Nucleus accumbens (tissue), 56 donors: ENCODE measurements at places on chromosomes 6 and 20.

- no peak for DNase-seq
These were observed 84.5 kb downstream of the HIVEP2 start for GRCh38 chr6:142860498-142860897.

DNA sequence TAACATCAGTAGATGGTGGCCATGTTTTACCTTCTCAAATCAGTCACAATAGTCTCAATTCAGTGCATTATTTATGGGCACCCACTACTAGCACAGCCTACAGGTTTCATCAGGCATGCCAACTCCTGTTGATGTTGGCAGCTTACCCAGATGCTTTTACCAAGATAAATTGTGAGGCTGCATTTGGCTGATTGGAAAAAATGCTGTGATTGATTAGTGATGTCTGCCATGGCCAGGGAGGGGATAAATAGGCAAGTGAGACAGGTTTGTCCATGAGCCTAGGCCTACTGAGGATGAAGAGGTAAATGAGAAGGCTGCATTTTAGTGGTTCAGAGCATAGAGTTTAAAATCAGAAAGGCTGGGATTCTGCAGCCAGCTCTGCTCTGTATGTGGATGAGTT, 227.1 kb downstream of the NFATC2 start:
- DNase-seq: no peak

DNA sequence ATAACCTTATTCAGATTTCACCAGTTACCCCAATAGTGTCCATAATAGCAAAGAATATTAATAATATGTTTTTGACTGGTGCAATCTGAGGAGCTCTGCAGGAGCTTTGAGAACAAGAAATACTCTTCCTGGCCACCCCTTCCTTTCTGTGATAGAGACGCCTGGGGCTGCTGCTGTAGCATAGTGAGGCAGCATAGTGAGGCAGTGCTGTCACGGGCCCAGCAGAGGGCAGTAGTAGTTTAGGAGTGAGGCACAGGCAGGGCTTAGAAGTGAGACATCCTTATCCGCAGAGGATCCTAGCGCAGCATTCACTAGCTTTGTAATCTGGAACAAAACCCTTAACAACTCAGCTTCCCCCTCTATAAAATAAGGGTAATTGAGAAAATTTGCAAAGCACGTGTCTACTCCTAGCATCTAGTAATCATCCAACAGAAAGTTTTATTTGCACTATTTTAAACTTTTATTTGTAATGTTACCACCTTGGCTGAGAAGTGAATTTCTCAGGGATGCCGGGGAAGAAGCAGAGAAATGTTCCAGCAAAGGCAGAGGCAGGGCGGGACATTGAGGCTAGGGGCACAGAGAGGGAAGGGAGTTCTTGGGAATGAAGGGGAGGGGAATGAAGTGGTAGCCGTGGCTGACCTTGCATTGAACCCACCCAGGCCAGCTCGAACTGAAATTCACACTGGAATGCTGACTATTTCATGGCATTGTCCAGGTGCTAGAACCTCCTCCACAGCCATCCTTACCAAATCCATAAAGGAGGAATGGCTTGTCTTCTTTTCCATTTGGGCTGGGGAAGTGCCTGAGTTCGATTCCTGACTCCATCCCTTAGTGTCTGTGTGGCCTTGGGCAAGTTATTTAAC, 78.8 kb downstream of the CDS2 start:
- peak; percentile 68 for DNase-seq

GRCh38 chr20:59790346-59790745, 143.1 kb downstream of the SYCP2 start:
- no peak for DNase-seq

DNA sequence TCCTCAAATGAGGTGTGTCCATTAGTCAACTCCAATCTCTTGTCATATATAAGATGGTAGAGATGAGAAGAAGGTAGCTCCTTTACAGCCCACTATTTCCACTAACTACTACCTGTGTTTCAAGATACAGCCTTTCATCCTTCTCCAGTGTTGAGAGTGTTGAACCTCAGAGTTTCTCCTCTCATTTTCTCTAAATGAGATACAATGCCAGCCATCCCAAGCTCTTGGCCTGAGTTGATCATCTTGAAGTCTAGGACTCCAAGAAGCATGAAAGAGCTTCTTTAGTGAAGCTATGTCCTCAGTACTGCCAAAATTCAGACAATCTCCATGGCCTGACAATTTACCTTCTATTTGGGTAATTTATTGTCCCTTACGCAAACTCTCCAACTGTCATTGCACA, 548 bp upstream of the HLA-DRA start:
- no peak for DNase-seq

GRCh38 chr6:170179616-170180324, 111.1 kb downstream of the DLL1 start:
- DNase-seq: no peak

DNA sequence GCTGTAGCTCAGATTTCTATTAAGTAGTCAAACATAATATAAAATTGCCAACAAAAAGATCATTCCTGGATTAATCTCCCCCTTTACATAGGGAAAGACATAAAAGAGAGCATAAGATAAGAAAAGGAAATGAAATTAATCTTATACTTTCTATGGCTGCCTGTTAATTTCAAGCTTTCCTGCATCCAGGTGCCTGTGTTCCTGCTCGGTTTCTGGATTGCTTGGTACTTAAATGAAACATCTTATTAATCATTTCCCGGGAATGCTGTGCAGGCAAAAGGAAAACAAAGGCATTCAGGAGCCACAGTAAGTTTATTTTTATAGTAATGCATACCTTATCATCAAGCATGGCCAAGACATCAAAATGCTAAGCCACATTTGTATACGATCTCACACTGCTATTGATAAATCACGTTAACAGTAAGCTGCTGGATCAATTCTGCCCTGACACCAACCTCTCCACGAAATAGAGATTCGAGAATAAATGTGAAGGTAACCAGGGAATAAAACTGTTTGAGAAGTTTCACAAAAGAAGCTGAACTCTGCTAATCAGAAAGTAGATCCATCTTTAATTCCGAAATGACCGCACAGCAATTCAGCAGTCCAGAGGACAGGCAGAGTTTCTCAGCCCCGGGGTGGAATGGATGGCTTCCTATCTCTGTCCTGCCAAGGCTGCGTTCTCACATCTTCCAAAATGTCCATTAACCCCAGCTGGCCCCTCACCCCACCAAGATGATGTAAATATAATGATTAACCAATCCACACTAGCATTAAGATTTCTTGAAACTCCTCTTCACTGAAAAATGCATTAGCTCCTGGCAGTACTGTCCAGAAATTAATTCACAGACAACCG, 32.6 kb upstream of the APCDD1L start:
- DNase-seq: no peak

GRCh38 chr20:41457173-41457857, 90.7 kb upstream of the EMILIN3 start:
- DNase-seq: no peak

DNA sequence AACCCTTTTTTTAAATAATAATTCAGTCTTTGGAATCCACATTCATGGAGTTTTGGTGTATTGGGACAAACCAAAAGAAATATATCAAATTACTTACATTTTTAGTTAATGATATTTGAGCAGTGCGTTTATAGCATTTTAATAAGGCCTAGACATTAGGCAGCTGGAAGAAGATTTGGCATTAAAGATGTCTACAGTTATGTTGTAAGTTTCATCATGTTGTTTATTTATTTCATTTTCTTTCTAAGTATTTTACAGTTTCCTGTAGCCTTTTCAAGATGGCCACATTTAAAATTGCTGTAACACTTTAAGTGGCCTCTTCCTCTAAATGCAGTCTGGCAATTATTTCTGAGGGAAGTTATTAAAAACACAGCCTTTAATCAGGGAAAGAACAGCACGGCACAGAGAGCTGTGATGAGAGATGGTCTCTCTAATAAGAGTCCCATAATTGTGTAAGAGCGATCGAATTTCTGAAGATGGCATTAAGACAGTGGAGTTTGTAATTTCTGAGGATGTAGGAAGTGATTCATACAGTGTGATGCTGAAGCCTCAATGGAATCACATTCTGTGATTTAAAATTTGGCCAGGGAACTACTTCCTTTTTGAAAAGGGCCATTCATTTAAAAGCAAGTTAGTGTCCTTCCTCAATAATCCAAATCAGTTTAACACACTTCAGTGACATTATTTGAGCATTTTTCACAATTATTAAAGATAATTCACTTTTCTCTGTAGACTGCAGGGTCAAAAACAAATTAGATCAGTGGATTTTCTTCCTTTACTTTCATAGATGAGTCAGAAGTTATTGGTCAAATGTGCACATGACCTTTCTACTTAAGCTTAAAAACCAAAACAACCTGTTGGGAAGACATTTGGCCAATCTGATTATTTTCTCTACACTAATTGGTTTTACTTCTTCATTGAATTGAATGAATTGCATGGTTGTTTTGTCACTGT, 52.4 kb upstream of the EDN3 start:
- DNase-seq: no peak

DNA sequence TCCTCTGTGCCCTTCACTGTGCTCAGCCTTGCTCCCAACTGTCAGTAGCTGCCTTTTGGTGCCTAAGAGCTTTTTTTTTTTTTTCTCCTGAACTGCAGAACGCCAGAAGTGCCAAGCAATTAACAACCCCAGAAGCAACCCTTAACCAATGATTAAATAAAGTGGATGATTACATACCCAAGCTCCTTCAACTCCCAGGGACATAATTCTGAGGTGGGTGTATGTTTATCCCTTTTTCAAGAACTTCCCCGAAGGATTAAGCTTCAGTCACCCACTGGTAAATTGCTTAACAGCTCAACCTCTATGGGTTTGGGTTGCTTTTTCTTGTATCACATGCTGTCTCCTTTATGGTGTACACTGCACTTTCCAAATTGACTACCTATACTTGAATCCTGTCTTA, 41.1 kb downstream of the KLHL31 start:
- no peak for DNase-seq

DNA sequence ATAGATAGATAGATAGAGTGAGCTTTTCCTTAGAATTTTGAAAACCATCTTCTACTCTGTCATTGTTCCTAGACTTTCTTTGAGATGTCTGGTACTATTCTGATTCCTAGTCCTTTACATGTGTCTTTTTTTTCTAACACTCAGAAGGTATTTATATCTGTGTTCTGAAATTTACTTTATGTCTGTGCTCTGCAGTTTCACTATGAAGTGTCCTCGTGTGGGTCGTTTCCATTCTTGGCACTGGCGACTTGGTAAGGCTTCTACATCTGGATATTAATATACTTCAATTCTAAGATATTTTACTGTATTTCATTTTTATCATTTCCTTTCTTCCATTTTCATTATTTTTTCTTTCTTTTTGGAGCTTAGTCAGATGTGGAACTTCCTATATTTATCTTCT, 87.0 kb downstream of the FHL5 start:
- DNase-seq: no peak

DNA sequence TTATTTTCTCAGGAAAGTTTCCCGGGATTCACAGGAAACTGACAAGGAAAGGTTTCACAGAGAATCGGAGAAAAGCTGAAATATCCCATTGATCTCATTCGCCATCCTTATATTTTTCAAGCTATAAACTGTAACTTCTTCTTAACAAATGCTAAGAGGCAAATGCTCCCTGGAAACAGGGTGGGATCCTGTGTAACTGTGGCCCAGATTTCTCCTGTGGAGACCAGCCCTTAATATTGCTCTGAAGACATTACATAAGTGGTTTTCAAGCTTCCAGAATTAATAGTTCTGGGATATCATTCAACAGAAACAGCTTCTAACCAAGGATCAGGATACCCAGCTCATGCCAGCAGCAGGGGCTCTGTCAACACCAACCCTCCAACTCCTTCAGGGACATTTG, 69.2 kb downstream of the THBS2 start:
- DNase-seq: no peak

GRCh38 chr6:28315628-28316027, 20.3 kb downstream of the ZSCAN31 start:
- DNase-seq: no peak

- no peak for DNase-seq
These were observed 1.5 kb upstream of the RAD21L1 start for GRCh38 chr20:1224205-1224890.

GRCh38 chr6:56890683-56891429, 64.1 kb upstream of the BEND6 start:
- DNase-seq: no peak

DNA sequence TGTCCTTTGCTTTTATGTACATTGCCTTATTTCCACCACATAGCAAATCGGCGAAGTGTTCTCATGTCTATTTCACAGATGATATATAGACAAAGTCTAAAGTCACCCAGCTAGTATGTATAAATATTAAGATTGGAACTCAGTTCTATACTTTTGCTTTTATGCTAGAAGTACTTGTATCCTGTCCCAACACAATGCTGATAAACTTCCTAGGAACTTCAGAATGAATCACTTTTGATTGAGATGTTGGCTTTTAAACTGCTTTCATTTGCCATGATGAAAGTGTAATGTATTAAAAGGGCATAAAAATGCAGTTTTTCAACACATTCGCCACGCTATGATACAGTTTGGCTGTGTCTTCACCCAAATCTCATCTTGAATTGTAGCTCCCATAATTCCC, 50.8 kb downstream of the GCLC start:
- DNase-seq: no peak

DNA sequence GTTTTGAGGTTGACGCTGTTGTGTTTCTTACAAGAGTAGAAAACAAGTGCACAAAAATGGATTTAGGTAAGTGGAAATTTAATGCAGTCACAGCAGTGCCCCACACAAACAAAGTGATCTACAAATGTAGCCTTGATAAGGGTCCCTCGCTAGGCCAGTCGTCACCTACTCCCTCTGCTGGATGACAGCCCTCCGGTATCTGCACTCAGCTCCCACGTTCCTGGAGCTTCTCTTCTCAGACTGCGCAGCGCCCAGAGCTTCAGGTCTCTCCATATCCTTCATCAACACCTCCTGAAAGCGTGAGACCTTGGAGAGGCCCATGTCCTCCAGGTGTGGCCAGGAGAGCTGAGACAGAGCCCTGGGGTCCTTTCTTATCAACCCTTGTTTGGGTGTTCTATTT, 58.3 kb upstream of the MAP3K4 start:
- DNase-seq: no peak

- DNase-seq: no peak
These were observed 9.1 kb downstream of the PNLDC1 start for GRCh38 chr6:159809149-159809548.

DNA sequence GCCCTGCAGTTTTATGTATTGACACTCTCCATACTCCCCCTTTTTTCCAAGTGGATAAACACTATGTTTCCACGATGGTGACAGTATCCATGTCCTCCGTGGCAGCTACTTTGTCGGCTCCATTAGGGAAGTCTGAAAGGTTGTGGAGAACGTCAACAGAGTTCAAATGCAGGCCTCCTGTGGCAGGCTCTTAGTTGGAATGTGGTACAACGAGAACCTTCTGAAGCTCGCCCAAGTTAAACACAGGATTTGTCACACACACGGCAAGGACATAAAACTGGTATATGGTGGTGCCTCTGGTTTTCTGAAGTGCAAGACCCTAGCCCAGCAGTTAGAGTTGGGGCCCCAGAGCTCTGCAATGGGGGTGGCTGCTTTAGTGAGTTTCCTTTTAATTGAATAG, 187.0 kb upstream of the TAB2 start:
- no peak for DNase-seq
